HT-29 (cell line): ENCODE measurements at places on chromosomes 12 and 14.
A peak's percentile ranks its signal among the peaks of the same experiment; 100 is the strongest.

DNA sequence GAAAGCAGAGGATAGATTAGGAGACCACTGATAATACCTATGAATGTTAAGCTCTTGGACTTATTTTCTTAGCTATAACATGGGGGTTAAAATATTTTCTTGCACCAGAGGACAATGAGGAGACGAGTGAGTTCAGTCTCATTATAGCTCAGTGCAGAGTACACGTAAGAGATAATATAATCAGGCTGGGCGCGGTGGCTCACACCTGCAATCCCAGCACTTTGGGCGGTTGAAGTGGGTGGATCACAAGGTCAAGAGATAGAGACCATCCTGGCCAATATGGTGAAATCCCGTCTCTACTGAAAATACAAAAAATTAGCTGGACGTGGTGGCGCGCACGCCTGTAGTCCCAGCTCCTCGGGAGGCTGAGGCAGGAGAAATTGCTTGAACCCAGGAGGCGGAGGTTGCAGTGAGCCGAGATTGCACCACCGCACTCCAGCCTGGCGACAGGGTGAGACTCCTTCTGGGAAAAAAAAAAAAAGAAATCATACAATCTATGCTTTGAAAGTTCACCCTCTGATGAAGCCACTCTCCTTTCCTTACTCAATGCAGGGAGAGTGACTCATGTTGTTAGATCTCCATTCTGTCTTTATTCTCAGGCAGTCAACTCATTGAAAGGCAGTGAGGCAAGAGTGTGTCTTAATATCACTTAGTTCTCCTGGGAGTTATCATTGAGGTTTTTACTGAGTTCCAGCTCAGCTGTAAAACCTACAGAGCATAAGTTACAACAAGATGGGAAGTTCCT lies 134.2 kb downstream of the SYNE2 start:
- DNase-seq: no peak

DNA sequence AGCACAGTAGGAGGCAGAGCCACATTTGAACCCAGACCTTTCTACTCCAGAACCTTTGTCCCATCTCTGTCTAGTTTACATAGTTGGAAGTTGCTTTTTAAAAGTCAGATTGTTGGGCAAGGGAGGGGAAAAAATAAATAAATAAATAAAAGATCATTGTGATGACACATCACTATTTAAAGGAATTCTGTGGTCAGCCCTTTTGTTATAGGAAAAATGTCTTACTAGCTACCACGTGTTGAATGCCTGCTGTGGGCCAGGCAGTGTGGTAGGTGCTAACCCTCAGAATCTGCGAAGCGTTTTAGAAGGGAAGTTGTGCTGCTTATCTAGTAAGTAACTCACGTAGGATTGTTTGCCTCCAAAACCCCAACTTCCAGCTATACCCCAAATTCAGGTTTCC lies 62.3 kb downstream of the BHLHE41 start:
- DNase-seq: no peak

DNA sequence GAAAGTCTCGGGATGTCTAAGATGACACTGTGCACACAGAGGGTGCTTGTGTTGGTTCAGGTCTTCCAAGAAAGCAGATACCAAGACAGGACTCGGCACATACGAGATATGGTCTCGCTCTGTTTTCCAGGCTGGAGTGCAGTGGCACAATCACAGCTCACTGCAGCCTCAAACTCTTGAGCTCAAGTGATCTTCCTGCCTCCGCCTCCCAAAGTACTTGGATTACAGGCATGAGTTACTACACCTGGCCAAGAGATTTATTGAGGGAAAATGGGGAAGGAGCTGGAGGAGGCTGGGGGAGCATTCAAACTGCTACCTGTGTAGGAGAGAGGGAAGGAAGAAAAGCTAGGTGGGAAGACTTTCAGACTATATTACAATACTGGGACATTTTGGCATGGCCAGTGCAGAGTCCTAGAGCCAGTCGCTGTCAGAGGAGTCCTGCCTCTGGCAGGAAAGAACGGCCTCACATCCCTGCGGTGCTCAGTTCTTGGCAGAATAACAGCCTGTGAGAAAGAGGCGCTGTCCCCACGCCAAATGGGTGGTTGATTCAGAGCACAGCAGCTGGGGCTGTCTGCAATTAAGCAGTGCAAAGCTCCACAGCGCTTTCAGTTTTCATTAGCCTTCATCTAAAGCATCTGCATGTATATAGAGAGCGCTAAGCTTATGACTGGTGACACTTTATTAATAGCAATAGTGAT lies 18.3 kb downstream of the SLC17A8 start:
- DNase-seq: no peak

- no peak for DNase-seq
These were observed 83.2 kb downstream of the MGAT4C start for GRCh38 chr12:86172913-86173443.

DNA sequence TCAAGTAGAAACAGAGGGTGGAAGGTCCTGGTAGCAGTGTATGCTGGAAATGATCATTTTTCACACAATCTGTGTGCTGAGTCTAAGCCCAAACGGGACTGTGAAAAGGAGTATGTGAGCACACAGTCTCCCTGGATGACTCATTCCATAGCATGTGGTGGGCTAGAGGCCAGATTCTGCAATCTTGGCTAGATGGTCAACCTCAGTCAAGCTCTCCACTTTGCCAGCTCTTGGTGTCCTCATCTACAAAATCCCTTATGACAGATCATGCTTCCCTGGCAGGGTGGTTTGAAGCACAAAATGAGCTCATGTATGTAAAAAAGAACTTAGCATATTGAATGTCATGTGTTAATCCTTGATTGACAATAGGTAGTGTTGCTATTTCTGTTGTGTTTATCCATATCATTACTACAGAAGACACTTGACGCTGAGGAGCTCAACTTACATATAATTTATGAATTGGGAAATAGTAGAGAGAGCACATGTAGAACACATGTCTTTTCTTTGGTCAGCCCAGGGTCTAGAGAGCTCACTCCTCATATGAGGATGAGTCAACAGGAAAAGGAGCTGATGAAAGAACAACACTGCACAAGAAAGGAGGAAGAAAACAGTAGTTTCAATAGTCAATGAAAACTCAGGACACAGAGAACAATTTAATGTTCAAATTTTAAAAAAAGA lies 517.5 kb downstream of the BCL11B start:
- no peak for DNase-seq

DNA sequence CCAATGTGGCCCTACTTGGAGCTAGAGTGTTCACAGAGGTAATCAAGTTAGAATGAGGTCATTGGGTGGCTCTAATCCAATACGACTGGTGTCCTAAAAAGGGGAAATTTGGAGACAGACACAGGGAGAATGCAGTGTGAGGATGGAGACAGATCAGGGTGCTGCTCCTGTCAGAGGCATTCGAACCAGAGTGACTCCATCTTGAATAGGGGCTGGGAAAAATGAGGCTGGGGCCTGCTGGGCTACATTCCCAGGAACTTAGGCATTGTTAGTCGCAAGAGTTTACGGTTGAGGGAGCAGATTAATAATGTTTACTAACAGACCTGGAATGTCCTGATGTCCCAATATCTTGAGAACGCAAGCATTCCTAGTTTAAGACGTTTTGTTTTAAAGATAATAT lies 20.2 kb downstream of the TNFAIP2 start:
- DNase-seq: no peak

DNA sequence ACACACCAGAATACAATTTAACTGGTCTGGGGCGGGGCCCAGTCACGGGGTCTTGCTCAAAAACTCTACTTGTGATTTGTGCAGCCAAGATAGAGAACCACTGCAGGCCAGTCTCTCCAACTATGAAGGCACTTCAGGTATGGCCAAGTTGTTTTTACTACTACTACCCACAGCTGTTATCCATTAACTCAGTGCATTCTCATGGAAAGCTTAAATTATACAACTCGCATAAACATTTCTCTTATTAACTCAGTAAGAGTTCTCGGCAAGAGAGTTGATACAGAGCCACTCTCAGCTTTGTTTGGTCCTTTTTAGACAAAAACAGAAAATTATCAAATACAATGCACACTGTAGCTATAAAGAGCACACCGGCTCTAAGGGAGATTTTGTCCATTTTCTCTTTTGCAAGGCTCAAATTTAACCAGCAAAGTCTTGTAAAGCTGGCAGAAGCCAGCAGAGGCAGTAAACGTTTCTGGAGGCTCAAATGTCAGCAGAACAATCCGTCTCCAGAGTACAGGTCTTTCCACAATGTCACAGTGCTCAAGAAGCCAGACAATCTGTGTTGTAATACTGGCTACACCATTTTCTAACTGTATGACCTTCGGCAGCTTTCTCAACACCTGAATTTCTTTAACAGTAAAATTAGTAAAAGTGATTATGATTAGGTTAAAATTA lies 85.9 kb downstream of the PTGER2 start:
- no peak for DNase-seq

GRCh38 chr14:66859063-66859671 lies 330.1 kb upstream of the GARIN2 start:
- no peak for DNase-seq

DNA sequence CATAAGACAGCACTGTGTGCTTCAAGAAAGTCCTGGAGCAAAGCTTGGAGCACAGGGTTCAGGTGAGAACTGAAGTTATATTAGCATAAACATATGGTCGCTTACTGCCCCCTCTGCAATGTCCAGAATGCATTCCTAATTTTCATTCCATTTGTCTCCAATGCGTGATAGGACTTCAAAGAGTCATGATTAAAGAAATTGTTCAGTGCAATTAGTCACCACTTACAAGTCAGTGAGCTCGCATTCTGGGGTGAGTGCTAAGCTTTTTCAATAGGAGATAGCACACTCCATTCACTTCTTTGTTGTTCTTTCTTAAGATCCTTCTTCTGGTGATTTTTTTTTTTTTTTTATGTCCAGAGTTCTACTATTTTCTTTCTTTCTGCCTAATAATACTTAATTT lies 398.4 kb downstream of the SYT1 start:
- DNase-seq: no peak

DNA sequence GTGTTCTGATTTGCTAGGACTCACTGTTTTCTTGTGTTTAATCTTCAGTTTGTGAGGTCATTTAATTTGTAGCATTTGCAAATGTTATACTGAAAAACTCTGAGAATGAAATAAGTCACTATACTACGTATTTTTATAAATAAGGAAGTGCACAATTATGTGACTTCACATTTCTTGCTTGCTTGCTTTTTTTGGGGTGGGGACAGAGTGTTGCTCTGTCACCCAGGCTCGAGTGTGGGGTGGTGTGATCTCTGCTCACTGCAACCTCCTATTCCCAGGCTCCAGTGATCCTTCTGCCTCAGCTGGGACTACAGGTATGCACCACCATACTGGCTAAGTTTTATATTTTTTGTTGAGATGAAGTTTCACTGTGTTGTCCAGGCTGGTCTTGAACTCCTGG lies 32.7 kb downstream of the RBM25 start:
- DNase-seq: no peak

- DNase-seq: no peak
These were observed 81.6 kb upstream of the FAR2 start for GRCh38 chr12:29067430-29067829.

GRCh38 chr12:24895612-24896011 lies 53.3 kb downstream of the BCAT1 start:
- DNase-seq: no peak

DNA sequence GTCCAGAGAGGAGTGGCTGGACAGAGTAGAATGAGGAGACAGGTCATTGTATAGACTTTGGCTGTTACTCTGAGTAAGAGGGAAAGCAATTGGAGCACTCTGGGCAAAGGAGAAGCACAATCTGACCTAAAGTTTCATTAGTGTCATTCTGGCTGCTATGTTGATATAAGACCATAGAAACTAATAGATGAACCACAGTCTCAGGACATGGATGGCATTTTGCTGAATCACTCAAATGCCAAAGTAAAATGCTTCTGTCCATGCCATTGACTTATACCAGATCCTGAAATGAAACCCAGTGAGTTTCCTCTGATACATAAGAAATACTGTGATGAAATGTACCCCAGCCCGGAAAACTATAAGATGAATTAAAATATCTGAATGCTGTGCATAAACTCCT lies 65.8 kb upstream of the COCH start:
- no peak for DNase-seq

- peak; percentile 77 for DNase-seq
These were observed 112.3 kb upstream of the BCL2L14 start for GRCh38 chr12:11958221-11959091.

DNA sequence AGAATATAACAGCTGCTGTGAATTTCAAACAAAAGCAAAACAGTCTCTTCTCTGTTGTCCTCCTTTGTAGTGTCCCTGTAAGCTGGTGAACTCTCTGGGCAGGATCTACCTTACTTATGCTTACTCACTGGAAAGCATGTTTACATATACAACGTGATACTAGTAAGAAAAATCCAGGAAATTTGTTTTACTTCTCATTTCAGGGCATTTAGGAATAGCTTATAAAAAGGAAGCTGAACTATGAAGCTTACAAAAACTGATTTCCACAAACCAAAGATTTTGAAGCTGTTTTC lies 311.0 kb downstream of the NOVA1 start:
- no peak for DNase-seq

DNA sequence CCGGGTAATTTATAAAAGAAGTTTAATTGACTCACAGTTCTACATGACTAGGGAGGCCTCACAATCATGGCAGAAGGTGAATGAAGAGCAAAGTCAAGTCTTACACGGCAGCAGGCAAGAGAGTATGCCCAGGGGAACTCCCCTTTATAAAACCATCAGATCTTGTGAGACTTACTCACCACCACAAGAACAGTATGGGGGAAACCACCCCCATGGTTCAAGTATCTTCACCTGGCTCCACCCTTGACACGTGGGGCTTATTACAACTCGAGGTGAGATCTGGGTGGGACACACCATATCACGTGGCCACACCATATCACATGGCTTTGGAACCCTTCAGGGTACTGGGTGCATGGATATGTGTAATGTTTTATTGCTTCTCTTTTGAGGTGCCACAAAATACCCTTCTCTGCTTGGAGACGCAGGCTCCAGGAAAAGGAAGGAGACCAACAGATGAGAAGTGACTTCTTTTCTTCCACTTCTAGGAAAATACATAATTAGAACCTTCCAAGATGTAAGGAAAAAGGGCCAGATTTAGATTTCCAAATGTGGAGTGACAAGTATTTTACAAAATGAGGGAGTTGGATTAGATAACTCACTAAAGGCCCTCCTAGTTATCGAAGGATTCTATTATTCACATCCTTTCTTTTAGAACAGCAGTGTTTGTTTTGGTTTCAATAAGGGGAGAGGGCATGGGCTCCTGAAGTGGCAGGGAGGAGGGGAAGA lies 33.1 kb upstream of the ETFBKMT start:
- no peak for DNase-seq

DNA sequence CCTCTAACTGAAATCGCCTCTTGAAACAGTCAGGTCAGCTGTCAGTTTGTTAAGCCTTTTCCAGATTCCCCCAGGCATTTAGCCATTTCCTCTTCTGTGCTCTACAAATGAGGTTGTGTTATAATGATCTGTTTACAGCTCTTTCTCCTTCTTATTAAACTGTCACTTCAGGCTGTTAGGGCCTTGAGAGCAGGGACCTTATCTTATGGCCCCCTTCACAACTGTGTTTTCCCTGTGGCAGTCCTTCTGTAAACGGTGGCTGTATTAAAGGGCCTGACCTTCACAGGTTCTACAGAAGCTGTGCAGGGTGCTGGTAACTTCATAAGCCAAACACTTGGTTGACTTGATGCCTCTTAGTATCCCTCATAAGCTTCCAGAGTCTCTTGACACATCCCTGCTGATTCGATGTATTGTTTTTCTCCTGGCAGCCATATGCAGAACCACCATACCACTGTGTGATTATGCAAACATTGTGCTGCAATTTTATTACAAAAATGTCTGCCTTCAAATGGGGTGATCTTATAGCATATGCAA lies 104.7 kb downstream of the PLEKHA5 start:
- DNase-seq: no peak
